ENCODE measurements at places on chromosomes 2 and 18.

DNA sequence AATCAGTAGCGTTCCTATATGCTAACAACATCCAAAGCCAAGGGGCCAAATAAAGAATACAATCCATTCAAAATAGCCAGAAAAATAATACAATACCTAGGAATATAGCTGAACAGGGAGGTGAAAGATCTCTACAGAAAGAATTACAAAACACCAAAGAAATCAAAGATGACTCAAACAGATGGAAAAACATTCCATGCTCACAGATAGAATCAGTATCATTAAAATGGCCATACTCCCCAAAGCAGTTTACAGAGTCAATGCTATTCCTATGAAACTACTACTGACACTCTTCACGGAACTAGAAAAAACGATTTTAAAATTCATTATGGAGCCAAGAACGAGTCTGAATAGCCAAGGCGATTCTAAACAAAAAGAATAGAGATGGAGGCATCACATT lies 57.4 kb downstream of the CCBE1 start:
- no peak for DNase-seq

GRCh38 chr2:218993345-218994315 lies at the start of gene CRYBA2:
CRYBA2 (minus strand) TSS chr2:218993422; CDS start chr2:218993176, 246 bp downstream.
- DNase-seq, result no peak

GRCh38 chr2:54539683-54540082 lies 83.6 kb downstream of the SPTBN1 start:
- DNase-seq, result no peak

DNA sequence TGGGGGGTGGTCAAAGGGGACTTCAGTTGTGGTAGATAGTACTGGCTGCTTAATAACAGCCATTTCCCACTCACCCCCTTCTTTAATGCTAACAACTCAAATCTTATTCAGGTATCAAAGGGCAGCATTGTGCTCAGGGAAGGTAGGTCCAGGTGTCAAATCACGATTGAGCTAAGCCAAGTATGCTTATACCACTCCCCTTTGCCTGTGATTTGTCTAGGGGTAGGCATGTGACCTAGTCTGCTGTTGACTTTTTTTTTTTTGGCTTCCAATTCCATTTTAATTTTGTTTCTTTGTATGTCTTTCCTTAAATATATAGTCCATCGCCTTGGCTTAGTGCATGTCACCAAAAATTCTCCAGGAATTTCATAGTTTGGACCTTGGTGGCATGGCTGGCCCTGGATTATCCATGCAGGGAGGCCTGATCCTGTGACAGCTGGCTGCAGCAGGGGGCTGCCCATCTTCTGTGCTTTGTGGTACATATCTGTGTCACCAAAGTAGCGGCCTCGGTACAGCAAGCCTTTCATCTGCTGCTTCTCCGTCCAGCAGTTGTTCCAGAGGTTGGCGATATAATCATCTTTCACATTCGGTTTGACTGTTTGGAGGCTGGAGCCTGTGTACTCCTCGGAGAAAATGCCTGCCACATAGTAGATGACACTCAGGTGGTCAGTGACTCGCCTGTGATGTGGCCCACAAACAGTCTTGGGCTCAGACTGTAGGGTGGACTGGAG lies 68.1 kb upstream of the SPRED2 start:
- DNase-seq, result no peak

DNA sequence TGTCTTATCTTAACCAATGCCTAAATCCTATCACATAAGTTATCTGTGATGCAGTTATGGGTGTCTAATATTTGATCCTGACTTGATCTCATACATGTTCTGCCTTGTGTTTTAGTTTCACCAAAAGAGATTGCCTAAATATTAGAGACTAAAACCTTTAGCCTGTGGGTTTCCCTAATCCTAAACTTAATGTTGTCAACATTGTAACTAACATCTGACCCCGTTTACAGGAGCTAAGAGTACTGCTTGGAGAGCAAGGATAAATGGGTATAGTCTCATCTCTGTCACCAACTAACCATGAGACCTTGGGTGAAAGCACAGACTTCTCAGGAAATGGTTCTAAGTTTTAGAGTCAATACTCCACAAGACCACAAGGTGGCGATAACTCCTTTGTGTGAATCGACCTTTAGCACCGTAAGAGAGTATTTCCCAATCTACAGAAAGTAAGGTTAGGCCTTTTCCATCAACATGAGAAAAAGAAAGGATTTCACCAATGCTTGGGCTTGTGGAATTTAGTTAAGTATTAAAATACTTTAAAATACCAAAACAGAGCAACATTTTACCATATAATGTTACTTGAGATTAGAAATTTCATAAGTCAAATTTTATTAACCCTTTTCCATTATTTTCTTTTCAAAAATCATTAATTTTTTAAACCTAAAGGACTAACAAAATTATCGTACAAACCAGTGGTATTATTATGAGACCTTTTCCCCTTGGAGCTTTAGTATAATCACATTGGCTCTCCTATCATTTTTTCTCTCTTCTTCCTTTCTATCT lies 60.5 kb downstream of the G6PC2 start:
- DNase-seq, result no peak

DNA sequence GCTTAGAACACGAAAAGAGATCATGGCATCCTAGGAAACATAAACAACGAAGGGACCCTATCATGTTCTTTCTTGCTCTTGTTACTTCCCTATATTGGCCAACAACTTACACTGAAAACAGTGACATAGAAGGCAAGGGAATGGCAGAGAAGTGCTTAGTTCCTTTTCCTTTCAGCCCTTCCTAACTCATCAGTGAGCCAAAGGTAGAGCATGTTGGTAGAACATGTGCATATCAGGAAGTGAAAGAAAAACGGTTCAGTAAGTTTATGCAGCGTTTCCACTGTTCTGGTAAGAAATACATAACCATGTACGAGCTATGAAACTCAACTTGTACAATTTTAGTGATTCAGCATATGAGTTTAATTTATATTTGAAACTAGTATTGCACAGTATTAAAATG lies 21.7 kb downstream of the AKAIN1 start:
- no peak for DNase-seq

DNA sequence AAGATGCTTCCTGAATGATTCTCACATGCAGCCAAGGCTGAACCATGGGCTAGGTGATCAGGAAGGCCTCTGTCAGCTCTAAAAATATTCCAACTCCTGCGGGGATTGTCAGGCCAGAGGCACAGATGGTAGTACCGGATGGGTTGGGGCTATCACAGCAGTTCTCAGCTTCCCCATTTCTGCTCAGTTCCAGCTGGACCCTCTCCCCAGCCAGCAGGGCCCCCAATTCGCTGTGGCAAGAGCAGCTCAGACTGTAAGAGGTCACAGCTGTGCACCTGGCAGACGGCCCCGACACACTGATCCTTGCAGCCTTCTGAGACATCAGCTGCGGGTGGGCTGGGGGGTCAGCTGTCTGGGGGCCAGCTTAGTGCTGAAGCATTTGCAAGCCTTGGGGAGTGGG lies 43.6 kb upstream of the TCF7L1 start:
- no peak for DNase-seq

- no peak for DNase-seq
These were observed 408.7 kb upstream of the NRP2 start for GRCh38 chr2:205273627-205274026.

- DNase-seq, result no peak
These were observed 49.5 kb downstream of the KCNE4 start for GRCh38 chr2:223101340-223102039.

DNA sequence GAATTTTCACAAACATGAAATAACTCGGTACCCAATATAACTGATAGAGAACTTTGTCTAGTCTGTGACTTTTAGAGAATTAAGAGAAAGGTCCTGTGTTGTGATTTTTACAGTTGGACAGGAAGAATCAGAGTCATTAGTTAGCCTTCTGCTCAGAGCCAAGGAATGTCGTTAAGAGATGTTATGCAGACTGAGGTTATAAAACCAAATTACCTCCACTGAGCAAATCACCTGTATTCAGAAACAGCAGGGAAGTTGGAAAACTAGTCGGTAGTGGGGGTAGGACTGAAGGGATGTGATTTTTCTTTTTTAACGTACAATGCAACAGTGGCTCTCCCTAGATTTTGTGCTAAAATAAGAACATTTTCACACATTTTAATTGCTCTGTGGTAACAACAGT lies 18.5 kb downstream of the TANK start:
- no peak for DNase-seq

GRCh38 chr18:55484773-55485172 lies 103.2 kb downstream of the TCF4 start:
- no peak for DNase-seq

- DNase-seq, result no peak
These were observed 11.1 kb downstream of the EVA1A start for GRCh38 chr2:75549401-75550253.

DNA sequence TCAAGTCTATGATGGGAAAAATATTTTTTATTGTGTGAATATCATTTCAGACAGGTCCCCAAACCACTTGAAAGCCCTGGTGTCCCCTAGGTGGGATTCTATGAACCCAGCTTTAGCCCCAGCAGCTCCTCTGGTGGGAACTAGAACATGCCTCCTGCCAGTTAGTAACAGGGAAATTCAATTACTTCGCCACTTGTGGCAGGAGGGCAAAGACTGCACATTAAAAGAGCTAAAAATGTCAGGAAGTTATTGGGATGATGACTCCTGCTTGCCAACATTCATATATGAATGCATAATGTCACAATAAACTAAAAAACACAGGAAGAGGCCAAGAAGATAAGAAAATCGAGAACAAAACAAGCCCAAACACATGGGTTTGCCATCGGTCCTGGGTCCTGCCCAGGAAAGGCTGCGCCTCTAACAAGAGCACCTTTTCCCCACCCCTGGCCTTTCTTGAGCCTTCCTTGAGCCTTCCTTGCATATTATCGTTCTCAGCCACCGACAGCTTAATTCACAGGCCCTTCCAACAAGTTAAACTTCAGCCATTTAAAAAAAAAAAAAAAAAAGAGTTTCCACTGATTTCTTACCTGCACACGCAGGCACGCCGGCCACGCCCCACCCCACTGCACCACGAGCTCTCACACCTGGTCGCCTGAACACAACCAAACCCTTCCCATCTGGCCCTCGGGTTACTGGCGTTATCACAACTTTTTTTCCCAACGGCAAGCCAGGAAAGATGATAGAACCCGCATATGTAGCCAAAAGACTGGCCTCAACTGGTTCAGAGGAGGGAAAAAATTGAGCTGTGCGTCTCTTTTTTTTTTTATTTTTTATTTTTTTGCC lies 23.4 kb downstream of the BCL11A start:
- no peak for DNase-seq

GRCh38 chr2:100470898-100471514 lies 724 bp downstream of the NMS start:
- DNase-seq, result no peak

GRCh38 chr2:235021752-235022151 lies 69.9 kb downstream of the SH3BP4 start:
- no peak for DNase-seq

DNA sequence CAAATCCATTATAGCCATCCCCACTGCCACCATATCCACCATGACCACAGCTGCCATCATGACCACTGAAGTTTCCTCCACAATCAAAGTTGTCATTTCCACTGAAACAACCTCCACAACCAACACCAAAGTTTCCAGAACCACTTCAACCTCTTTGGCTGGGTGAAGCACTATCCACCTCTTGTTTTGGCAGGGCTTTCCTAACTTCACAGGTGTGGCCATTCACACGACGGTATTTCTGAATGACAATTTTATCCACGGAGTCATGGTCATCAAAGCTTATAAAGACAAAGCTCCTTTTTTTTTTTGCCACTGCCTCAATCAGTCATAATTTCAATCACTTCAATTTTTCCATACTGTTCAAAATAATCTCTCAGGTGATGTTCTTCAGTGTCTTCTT lies 89.8 kb upstream of the UGP2 start:
- no peak for DNase-seq
